HS-5 (cell line): ENCODE measurements at places on chromosomes 11 and 22.
A peak's percentile ranks its signal among the peaks of the same experiment; 100 is the strongest.

GRCh38 chr11:96172604-96173003 lies 170.4 kb downstream of the MAML2 start:
- DNase-seq: no peak

DNA sequence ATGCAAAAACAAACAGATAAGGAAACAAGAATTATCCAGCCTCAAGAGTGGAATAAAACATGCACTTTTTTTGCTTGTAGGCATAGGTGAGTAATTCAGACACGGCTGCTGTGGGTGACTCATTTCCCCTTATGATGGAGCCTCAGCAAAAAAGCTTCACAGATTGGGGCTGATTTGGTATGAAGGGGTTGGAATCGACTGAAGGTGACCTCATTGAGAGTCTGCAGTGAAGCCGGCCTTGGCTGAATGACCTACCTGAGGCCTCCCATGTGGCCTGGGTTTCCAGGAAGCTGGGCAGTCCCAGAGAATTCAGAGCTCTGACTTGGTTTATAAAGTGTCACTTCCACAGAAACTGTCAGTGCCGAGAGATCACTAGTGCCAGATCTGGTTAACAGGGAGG lies 34.2 kb upstream of the VPREB1 start:
- DNase-seq: peak; percentile 56

- no peak for DNase-seq
Observed at GRCh38 chr22:48919187-48919590, 908.5 kb downstream of the BRD1 start.

DNA sequence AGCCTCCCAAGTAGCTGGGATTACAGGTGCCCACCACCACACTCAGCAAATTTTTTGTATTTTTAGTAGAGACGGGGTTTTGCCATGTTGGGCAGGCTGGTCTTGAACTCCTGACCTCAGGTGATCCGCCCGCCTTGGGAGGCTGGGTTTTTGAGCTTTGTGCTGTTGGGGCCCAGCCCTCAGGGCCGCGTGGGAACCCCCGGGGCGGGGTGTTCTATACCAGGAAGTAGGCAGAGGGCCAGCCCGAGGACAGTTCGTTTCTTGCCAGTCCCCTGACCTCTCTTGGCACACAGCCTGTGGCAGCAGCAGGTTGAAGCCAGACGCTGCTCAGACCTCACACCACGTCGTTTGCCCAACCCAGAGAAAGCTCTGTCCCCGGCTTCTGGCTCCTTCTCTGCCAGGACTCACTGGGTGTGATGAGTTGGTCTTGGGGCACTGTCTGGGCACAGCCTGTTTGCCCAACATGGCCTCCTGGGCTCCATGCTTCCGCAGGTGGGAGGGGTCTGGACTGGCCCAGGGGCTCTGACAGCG lies 24.9 kb upstream of the CHKA start:
- DNase-seq: no peak

GRCh38 chr22:32245042-32245441 lies 10.1 kb downstream of the SLC5A4 start:
- no peak for DNase-seq

- no peak for DNase-seq
Observed at GRCh38 chr22:23067023-23067650, 3.2 kb upstream of the GNAZ start.

GRCh38 chr11:70304208-70304603 lies 33.7 kb downstream of the PPFIA1 start:
- no peak for DNase-seq

DNA sequence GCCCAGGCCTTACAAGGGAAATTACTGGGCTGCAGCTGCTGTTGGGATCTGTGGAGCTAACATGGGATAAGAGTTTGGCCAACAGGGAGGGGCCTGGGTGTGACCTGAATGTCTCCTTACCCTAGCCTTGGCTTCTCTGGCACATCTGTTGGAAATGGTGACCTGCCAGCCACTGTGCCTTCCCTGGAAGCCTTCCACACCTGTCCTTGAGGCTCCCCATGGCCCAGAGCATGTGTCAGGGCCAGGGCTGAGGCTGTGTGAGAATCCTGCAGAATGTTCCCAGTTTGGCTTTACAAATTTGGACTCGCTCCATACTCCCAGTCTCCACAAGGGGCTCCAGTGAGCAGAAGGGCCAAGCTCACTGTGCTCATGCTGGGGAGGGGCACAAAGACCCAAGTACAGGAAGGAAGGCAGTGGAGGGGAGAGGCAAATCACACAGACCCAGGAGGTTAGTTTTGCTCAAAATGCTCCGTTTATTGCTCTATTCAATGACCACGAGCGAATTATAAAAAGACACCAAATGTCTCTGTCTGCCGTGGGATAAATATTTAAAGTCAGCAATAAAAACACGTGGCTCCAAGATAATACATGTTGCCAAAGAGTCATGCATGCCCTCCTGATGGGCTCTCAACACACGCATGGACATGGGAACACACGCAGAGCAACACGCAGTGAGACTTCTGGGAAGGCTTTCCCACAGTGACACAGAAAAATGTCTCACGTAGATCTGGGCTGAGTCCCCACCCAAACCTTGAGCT lies 1.7 kb upstream of the IGSF22 start:
- DNase-seq: no peak

- DNase-seq: peak; percentile 52
Observed at GRCh38 chr11:108870373-108871020, 205.6 kb downstream of the DDX10 start.

DNA sequence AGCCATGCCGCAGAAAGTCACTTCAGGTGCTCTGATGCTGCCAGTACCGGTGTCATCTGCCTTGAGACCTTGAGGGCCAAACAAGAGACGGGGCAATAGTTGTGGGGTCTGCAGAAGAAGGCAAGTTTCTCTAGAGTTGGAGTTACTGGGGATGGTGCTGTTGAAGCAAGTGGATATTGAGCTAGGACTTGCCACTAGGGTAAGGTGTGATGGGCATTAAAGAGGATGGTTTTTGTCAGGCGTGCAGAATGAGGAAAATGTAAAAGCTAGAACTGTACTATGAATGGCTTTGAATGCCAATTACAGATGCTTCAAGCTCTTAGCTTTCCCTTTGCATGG lies 61.6 kb downstream of the TNRC6B start:
- DNase-seq: no peak

- DNase-seq: no peak
Observed at GRCh38 chr11:44834846-44835245, 108.1 kb downstream of the TSPAN18 start.

- no peak for DNase-seq
Observed at GRCh38 chr11:2268729-2269600, 1.4 kb downstream of the ASCL2 start.

- DNase-seq: no peak
Observed at GRCh38 chr11:1777737-1778136, 14.0 kb upstream of the CTSD start.

DNA sequence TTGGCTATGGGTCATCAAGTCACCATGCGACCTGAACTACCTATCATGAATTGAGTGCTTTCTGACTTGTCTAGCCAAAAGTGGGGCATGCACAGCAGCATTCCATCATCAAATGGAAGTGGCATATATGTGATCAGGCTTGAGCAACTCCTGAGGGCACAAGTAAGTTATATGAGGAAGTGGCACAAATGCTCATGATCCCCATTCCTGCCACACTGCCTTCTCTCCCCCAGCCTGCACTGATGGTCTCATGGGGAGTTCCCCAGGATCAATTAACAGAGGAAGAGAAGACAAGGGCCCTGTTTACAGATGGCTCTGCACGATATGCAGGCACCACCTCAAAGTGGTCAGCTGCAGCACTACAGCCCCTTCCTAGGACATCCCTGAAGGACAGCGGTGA lies 21.8 kb downstream of the MS4A4E start:
- DNase-seq: no peak

DNA sequence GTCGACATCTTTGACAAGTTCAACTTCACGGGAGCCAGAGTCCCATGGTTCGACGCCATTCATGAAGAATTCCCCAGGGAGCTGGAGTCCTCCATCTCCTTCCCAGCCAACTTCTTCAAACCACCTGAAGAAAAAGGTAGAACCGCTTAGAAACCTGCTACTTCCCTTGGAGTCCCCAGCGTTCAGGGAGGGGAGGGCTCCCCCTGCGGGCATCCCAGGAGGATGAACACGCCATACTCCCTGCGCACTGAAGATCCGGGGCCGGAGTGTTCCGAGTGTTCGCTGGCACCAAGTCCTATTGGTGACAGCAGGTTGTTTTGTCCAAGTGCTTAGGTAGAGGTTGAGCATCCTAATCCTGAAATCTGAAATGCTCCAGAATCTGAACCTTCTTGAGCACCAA lies 51.7 kb upstream of the PRODH start:
- no peak for DNase-seq

- no peak for DNase-seq
Observed at GRCh38 chr11:9982796-9983579, 311.0 kb downstream of the SBF2 start.

DNA sequence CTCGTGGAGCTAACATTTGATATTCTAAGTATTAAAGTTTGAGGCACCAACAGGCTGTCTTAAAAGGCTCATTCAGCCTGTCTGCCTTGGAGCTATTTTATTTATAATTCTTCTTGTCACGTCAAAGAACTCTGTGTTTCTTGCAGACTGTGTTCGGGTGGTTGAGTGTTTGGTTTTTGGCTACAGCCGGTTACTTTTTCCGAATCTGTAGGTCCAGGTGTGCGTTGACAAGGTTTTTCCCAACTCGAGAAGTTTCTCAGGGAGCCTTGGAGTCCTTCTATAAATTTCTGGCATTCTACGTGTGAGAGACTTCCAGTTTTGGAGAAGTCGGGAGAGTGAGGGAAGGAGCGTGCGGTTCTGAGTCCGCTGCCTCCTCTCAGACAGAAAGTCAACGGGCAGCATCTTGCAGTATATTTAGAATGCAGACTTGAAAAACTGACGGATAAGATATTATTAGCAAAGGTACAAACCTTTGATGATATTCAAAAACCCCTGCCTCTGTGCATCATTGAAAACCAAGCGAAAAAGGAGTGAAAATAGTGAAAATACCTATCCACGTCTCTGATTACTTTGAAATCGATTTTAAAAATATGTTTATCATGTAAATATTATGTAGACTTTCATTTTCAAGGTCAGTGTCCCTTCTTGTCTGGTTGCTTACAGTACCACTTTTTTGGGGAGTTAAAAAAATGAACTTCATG lies 85.2 kb upstream of the PPARA start:
- no peak for DNase-seq

- no peak for DNase-seq
Observed at GRCh38 chr22:38953577-38954413, 3.6 kb upstream of the APOBEC3A start.

GRCh38 chr11:123640677-123641494 lies 13.5 kb downstream of the SCN3B start:
- DNase-seq: no peak

- DNase-seq: peak; percentile 85
Observed at GRCh38 chr22:19886605-19887255, 32.1 kb upstream of the GNB1L start.

GRCh38 chr11:83674102-83674896 lies 388.1 kb upstream of the CCDC90B start:
- DNase-seq: no peak

DNA sequence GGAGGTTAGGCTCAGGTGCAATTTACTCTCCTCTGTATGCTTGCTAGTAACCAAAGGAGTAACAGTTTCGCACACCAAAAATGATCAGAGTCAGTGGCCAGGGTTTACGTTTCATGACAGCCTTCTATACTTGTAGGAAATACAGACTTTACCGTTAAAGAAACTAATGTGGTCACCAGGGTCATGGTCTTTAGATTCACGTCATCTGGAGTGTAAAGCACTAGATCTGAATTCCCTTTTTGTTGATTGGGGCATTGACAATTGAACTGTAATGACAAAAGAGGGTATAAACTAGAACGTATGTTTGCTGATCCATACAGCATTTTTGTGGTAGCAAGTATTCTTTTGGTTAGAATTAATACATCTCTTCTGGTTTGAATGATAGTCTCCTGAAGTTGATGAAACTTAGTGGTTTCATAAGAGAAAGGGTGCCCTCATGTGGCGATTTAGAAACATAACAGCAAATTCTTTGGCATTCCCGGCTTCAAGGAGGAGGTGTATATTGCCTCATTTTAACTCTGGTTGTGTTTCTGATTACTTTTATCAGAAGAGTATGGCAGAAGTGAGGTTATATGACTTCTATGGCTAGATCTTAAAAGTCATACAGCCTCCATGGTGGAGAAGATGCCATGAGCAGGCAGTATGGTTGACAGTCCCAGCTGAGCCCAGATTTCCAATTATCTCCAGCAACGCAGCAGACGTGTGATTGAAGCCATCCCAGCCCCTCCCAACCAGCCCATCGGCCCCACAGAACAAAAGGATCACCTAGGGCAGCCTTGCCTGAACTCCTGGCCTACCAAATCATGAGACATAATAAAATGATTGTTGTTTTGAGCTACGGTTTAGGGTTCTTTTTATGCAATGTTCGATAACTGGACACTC lies 35.1 kb downstream of the MMP7 start:
- peak; percentile 95 for DNase-seq

DNA sequence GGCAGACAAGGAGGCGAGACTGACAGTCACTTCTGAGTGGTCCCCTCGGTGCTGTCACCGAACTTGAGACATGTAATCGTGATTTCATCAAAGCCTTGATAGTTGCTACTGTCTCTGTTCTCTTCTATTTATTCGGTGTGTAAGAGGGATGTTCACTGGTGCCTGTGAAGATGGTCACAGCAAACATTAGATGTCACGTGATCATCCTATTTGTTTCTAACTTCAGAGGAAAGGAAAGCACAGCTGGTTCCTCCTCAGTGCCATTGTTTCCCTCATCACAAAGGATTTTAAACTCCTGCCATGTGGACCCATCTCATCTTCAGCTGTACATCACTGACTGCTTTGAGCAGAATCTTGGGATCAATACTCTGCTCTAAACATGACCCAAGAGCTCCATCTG lies 73.1 kb upstream of the CLMP start:
- DNase-seq: no peak

DNA sequence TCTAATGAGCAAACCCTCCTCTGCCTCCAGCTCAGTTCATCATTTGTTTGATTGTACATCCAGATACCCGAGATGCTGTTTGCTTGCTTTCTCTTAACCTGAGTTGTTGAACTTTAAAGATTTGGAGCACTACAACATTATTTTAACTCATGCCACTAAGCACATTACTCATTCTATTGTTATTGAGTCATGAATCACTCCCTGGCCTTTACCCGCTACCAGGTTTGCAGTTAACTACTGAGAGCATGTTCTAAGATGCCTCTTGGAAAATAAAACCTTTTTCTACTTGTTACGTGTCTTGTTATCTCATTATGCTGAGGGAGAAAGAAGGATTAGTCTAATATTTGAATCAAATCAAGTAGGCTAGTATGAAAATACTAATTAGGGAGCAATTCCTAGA lies 720.6 kb upstream of the ANO5 start:
- DNase-seq: no peak

GRCh38 chr11:48105096-48105990 lies 111.3 kb upstream of the OR4B1 start:
- no peak for DNase-seq

GRCh38 chr22:46900549-46900948 lies 138.1 kb downstream of the TBC1D22A start:
- no peak for DNase-seq

DNA sequence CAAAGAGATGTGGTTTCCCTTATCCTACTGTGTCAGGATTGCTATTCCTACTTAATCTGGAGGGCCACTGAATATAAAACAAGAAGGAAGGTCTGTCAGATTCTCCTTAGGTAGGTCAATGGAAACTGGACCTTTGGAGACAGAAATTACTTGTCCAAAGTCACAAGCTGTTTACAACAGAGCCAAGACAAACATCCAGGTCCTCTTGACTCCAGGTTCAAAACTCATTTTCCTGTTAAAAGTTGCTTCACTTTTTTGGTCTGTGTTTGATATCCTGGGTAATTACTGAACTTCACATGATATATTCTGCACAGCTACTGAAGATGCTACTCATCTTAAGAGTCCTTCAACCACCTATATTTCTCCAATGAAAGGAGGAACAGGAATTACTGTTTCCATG lies 81.2 kb upstream of the ARHGAP32 start:
- no peak for DNase-seq
